Amniotic stem cell (primary cell): ENCODE measurements at places on chromosomes 6 and 20.
A peak's percentile ranks its signal among the peaks of the same experiment; 100 is the strongest.

DNA sequence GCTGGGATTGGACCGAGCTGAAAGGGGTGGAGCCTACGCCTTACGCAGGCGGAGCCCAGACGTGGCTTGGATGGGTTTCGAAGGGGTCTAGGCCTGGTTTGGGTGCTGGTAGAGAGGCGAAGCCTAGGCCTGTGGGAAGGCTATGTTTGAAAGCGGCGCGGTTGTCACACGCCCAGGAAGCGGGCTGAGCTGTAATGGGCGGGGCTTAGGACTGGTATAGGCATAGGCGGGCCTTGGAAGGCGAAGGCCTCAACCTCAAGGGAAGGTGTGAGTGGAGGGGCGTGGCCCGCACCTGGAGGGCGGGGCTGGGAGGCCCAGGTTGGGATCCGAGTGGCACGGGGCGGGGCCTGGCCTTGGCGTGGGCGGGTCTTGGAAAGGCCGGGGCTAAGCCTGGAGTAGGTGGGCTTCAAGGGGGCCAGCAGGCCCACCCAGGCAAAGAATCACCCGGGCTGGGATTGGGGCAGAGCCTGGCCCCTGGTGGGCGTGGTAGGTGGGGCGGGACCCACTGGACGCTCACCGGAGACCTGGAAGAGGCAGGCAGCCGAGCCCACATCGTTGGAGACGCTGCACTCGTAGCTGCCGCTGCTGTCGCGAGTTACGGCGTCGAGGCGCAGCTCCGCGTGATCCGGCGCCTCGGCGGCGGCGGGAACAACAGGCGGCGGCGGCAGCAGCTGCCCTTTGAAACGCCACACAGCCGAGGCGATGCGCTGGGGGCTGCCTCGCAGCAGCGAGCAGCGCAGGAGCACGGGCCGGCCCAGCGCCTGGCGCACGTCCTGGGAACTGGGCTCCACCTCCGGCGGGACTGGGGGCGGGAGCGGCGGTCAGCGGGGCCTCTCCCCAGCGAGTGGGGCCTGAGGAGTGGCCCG is 49.0 kb downstream of the MDGA1 start:
- DNase-seq: no peak

DNA sequence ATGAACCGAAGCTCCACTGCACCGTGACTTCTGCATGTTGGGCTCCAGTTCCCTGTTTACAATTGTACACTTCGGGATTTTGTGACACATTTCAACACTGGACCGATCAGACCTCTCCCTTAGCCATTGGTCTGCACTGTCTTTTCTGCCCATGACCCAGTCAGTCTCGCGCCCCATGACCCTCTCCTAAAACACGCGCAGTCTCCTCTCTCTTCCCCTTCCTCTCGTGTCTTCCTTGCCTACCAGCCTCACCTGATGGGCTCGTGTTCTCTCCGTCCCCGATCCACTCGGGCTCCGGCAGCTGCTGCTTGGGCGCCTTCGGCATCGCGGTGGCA is 535 bp upstream of the ABCF1 start:
- DNase-seq: no peak

GRCh38 chr6:150291968-150292710 is 76.7 kb upstream of the IYD start:
- no peak for DNase-seq

GRCh38 chr20:61320691-61321425 is 68.8 kb downstream of the CDH4 start:
- DNase-seq: no peak

- no peak for DNase-seq
Measured at GRCh38 chr6:98831959-98832283, 2.5 kb upstream of the POU3F2 start.

- no peak for DNase-seq
Measured at GRCh38 chr20:50759678-50760077, 28.3 kb downstream of the PARD6B start.

DNA sequence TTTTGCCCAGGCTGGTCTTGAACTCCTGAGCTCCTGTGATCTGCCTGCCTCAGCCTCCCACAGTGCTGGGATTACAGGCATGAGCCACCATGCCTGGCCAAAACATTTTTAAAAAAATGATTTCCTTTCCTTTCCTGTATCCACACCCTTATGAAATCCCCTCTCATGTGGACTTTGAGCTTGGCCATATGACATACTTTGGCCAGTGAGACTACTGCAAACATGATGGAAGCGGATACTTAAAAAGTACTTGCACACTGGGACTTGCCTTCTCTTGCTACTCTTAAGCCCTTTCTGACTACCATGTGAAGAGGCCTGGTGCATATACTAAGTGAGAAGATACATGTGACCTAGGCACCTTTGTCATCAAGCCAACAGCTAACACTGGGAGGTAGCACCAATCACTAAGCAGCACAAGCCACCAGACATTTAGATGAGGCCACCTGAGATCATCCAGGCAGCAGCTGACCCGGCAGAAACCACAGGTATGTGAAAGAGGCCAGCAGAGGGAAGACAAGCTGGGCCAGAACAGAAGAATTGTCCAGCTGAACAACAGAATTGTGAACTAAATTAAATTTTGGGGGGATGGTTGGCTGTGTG is 78.5 kb upstream of the HDAC2 start:
- no peak for DNase-seq

DNA sequence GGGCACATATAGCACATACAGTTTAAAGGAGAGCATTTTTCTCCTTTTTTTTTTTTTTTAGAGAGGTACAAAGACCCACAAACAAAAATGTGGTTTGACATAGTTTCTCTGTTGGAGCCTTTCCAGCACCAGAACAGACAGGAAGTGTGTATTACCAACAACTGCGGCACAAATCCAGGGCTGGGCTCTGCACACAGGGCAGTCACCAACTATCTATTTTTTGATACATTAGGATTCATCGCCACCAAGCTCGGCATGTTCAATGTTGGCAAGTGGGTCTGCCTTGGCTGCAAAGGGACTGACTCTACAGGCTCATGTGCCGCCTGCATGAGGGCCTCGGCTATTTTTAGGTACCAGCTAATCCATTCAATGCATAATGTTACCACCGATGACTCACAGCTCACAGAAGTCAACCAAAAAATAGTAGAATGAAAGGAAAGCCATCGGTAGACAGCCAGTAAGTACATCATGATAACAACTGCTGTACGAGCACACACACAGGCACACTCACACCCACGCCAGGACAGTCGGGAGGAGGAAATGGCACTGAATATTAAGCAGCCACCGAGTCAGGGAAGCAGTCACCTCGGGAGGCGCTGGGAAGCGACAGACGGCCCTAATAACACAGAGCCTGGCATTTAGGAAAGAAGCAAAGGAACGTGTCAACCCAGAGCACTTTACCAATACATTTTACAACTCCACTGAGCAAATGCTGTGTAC is 81.6 kb downstream of the GMPR start:
- peak; percentile 93 for DNase-seq

GRCh38 chr6:12601881-12602280 is 114.7 kb upstream of the PHACTR1 start:
- DNase-seq: no peak

DNA sequence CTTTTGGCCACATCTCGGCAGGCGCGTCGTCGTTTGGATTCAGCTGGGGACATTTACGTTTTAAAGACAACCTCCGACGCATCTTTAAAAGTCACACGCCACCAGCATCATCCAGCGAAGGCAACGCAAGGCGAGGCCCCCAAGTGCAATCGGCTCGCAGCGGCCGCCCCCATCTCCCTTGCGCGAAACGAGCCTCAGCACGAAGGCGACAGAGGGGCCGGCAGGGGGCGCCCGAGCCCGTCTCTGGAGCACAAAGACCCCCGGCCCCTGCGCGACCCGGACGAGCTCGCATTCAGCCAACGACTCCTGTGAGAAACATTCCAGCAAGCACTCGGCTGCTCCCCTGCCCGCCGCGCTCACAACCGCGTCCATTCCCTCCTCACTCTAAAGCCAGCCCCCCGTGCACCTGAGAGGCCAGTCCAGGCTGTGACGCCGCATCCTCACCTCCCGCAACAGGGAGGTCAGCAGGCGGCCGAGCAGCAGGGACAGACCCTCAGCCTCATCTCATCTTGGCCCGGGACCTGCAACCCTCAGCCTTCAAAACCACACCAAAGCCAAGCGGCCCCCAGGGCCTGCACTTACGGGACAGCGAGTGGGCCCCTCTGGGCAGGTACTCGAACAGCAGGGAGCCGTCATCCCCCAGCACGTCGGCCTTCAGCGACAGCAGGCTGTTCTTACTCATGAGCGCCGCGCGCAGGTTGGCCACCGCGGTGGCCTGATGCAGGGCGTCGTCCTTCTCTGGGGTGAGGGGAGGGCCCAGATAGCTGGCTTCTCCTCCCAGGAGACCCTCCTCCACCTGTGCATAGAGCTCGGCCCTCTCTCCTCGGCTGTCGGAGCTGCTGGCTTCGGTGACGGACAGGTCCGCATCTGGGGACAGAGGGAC is 35.8 kb downstream of the SLC2A4RG start:
- DNase-seq: no peak

DNA sequence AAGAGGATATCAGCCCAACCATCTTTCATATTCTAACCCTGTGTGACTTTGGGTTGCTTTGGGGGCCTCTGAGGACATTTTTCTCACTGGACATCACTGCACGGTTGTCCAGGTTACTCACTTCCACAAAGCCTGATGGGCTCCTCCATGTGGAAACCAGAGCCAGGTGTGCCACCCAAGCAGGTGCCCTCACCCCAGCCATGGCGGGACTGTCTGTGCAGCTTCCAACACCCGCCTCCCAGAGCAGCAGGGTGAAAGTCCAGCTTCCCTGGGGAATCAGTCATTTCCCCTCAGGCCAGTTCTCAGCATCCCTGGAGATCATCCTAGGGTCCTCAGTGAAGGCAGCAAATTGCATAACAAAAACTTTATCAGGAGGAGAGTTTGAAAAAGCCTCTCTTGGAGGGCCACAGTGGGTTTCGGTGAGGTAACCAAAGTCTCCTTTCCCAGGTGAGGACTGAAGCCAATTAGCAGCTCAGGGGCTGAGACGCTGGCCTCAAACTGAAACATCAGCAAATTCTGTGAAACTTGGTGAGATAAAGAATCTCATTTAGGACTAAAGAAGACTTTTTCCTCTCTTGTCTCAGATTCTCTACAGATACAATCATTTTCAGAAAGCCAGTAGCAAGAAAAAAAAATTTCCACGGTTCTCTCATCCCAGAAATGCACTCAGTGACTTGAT is 289.6 kb upstream of the CDH4 start:
- DNase-seq: no peak

DNA sequence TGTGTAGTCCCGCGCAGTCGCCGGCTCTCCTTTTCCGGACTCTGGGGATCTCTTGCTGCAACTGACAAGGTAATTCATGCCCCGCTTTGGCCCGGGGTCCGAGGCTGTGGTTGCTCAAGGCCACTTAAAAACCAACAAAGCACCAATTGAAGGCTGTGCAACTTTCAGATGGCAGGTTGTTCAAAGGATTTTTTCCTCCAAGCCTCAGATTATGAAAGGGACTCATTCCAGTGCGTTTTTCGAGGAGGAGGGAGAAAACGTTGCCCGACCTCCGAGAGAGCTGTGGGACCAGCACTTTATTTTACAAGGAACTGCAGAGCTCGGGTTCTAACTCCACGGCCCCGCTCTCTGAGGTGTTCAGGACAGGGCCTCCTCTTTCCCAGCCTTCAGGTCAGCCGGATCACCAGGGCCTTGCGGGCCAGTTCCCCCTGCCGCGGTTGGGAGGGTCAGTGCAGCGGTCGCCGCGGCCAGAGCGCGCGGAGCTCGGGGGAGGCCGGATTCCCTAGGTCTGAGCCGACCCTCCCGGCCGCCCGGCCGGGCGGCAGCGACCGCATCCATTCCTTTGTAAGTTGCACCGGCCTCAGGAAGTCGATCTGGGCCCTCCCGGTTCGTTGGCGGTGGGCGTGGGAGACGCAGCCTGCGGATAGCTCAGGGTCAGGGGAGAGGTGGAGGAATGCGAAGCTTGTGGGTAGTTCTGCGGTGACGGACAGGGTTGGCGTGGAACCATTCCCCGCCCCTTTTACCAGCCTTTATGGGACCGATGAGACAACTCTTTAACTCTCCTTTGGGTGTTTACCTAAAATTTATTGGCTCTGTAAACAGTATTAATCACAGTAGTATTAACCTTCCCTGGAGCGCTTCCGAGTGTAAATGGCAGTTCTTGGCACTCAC is 1.6 kb downstream of the UTRN start:
- no peak for DNase-seq

DNA sequence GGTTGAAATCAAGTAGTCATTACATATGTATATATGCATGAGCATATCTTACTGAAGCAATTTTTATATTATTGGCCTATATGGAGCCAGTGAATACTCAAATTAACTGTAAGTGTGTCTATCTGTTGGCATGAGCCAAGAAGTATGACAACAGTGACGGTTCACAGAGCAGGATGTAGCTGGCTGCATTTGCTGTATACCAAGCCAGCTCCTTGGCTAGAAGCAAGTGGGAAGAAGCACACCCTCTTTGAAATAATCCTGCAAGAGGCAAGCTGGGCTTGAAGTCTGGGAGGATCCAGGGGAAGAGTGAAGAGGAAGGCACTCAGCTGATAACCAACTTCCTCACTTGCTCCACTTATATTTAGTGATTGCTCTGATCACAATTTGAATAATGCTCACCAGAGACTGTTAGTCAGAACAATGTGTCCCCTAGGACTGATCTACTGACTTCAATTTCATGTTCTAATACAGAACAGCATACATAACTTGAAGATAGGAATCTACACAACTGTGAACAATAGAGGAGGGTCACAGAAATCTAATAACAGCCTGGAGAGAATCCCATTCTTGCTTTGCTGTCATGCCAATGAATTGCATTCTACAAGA is 497.3 kb downstream of the PRKN start:
- DNase-seq: no peak

DNA sequence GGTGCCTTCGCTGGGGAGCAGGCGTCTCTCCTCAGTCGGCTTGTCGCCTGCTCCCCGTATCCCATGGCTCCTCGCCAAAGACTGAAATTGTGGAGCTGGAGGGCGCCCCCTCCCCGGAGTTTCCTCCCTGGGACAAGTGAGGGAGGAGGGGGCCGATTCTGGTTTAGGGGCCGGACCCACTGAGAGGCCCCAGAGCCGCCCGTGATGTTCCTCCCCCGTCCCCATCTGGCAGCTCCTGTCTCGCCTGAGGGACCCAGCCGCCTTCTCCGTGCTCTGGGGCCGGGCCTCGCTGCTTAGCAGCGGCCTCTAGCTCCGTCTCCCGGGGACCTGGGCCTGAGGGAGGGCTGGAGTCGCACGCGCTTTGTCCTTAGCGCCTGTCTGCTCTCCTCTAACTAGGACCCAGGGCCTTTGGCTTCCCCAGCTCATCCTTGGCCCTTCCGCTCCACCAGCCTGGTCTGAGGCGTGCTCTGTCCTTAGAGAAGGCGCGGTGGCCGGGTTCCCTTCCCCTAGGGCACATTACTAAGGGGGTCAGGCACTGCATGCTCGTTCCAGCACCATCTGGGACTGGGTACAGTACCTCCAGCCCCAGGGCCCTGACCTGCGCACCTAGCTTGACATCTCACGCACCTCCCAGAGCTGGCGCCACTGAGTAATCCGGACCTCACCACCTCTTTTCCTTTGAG is 29.7 kb downstream of the SLC12A5 start:
- no peak for DNase-seq

- no peak for DNase-seq
Measured at GRCh38 chr6:109772883-109773431, 81.9 kb downstream of the FIG4 start.

- no peak for DNase-seq
Measured at GRCh38 chr20:24109537-24109936, 121.0 kb upstream of the GGTLC1 start.

- no peak for DNase-seq
Measured at GRCh38 chr6:27785294-27785693, 126.9 kb downstream of the OR2B2 start.
